ENCODE measurements at places on chromosomes 13 and 19.

- DNase-seq: no peak
Measured at GRCh38 chr19:9065457-9066014, 21.3 kb upstream of the OR1M1 start.

- no peak for DNase-seq
Measured at GRCh38 chr13:87147076-87147475, 524.1 kb upstream of the SLITRK5 start.

DNA sequence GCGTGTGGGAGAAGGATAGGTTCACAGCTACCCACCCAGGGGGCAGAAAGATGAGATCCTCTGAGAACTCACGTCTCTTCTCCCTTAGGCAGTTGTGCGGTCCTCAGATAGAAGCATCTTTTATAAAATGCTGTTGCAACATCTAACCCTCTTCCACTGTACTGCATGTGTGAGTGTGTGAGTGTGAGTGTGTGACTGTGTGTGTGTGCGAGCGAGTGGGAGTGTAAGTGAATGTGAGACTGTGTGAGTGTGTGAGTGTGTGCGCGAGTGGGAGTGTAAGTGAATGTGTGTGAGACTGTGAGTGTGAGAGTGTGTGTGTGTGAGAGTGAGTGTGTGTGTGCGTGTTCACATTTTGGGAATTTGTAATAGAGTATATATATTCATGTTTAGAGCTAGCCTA is 55.6 kb upstream of the F7 start:
- no peak for DNase-seq

DNA sequence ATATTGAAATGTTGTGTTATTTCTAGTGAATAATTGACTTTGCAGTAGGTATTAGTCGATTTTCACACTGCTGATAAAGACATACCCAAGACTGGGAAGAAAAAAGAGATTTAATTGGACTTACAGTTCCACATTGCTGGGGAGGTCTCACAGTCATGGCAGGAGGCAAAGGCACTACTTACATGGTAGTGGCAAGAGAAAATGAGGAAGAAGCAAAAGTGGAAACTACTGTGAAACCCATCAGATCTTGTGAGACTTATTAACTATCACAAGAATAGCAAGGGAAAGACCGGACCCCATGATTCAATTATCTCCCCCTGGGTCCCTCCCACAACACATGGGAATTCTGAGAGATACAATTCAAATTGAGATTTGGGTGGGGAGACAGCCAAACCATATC is 9.9 kb upstream of the C5AR2 start:
- DNase-seq: peak; percentile 92

GRCh38 chr13:94827566-94827965 is 115.2 kb upstream of the SOX21 start:
- DNase-seq: no peak

DNA sequence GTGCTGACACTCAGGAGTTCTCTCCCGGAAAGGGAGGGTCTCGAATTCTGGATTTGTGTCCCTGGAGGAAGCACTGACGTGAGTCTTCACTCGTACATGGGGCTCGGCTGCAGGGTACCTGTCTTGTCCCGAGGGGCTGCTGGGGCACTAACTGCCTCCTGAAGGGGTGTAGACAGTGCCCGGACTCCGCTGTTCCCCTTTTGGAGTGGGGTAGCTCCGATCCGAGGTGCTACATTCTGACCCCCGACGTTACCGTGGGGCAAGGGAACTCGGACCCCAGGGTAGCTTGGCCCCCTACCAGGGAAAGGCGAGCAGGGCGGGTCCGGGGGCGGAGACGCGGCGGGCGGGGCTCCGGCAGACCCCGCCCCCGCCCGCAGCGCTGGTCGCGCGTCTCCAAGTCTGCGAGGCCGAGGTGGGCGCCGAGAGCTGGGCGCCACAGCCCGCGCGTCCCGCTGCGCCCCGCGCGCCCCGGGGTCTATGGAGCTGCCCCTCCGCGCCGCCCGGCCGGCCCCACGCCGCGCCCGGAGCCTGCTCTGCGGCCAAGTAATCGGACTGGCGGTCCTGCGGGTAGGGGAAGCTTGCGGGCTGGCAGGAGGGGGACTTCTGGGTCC is at the start of gene NPAS1:
TSS of gene NPAS1 (plus strand) at position 407 of the 611 bp plus-strand sequence. CDS start 1,211 bp downstream, outside the sequence.
- DNase-seq: no peak

GRCh38 chr19:45985321-45985720 is 9.9 kb upstream of the CCDC61 start:
- DNase-seq: no peak

GRCh38 chr13:100983111-100983510 is 308.5 kb upstream of the TMTC4 start:
- DNase-seq: no peak

DNA sequence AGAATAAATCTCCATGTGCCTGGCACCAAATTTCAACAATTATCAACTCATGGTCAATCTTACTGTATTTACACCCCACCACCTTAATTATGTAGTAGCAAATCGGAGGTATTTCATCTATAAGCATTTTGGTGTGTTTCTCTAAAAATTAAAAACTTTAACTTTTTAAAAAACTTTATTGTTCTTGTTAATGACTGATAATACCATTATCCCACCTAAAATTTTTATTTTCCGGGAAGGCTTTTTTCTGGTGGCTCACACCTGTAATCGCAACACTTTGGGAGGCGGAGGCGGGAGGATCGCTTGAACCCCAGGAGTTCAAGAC is 453 bp upstream of the PDCD2L start:
- DNase-seq: no peak

GRCh38 chr13:51905787-51906186 is 44.0 kb downstream of the CCDC70 start:
- no peak for DNase-seq

DNA sequence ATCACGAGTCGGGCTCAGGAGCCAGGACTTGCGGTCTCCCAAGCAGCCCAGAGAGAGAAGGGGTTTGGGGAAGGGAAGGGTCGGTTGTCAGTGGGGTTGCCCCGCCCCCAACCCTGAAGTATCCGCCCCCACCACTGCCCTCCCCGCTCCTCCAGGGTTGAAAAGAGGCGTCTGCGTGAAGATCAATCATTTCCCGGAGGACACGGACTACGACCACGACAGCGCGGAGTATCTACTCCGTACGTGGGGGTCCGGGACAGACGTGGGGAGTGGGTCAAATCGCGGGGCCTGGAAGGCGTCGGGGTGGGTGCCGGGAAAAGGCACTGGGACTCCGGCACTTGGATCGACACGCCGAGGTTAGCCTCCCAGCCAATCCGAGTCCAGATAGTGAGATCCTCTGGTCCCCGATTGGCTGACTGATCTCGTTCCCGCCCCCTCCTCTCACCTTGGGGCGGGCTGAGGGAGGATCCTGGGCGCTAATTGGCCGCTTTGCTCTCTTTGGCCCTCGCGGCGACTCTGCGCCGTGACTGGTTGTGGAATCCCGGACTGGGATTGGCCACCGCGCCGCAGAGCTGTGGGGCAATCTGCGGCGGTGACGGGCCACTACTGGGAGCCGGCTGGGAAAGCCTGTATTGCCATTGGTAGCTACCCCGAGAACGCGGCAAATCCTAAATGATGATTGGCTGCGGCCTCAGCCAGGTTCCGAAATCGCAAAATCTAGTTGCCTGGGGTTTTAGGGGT is 13.3 kb upstream of the CACNG6 start:
- DNase-seq: peak; percentile 55

DNA sequence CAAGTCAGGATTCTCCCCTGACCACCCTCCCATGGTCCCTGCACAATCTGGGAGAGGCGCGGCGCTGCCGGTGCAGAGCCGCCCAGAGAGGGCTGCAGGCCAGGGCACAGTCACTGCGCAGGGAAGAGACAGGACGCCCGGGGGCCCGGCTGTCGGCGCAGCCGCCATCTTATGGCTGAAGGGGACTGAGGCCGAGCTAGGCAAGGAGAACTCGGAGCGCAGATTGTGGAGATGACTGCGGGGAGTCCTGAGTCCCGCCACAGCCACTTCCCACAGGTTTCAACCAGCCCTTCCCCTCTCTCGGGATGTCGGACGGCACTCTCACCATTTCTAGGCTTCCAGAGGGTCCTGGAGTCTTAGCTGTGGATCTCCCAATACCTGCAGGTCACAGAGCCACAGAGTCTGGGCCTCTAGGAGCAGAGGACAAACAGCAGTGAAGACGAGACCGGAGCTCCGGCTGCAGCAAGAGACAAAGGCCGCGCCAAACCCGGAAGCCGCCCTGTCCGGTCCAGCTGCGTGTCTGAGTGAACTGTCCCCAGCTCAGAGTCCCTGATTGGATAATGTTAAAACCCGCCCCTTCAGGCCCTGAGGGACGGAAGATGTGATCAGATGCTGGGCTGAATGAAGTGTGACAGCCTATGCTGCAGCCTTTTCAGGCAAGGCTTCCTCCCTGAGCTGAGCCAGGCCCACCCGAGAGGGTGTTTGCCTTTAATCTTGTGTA is at the start of gene ZNF708:
TSS of gene ZNF708 (minus strand) at position 526 of the 721 bp plus-strand sequence. CDS start at position 328, 198 bp downstream.
- DNase-seq: peak; percentile 94

DNA sequence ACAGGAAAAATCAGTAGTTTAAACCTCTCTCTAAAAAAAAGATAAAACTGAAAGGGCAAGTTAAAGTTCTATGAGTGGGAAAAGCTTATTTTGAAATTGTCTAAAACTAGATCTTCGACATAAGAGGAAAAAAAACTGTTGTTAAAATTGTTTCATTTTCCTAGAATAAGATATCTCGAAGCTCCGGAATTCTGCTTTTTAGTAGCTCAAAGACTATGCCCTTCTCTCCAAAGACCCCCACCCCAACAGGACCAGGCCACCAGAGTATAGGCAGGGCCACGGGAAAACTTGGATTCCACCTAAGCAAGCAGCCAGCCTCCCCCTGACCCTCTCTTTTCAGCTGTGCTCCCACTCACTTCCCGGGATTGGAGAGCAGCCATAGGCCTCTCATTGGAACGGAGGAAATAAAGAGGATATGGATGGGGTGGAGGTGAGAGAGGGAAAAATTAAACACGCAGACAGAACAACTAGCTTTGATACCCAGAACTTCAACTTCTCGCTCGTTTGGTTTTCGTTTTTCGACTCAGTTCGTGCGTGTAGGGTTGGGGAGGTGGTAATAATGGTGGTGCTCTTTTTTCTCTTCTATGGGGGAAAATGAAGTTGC is 3.0 kb downstream of the POU4F1 start:
- no peak for DNase-seq

GRCh38 chr13:33011828-33012470 is 4.3 kb upstream of the KL start:
- no peak for DNase-seq

DNA sequence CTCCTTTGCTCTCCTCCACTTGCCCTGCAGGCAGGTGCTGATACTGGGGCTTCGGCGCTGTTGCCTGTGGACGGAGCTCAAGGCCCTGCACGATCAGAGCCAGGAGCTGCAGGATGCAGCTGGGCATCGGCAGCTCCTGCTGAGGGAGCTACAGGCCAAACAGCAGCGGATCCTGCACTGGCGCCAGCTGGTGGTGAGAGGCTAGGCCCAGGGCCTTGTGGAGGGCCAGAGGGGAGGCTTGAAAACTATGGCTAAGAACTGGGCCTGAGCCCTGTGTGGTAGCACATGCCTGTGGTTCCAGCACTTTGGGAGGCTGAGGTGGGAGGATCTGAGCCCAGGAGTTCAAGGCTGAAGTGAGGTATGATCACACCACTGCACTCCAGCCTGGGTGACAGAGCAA is 6.3 kb downstream of the HAUS5 start:
- DNase-seq: no peak

DNA sequence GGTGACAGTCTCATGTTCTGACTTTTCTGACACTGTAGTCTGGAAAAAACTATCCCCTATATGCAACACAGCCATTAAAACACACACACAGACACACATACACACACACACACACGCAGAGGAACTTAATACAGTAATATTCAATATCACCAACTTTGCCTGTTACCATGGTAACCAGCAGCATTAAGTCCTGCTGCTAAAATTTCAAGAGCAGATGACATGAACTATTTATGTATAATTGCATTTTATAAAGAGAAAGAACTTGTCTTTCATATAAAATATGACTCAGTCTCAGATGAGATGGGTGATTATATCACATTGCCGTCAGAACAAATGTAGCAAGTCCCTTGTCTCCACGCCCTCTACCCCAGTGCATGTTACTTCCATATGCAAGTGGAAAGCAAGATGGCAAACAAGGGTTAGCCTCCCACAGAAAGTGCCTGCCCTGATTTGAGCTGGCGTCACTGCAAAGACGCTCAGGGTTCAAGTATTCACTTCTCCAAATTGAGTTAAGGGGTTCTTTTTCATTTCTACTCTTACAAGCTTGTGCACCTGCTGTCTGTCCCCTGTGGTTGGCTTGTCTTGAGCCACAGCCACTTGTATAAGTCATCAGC is 576.8 kb downstream of the UQCRFS1 start:
- no peak for DNase-seq

- no peak for DNase-seq
Measured at GRCh38 chr13:36288794-36289391, 8.7 kb downstream of the CCDC169 start.

GRCh38 chr19:1750343-1751021 is 2.8 kb upstream of the ONECUT3 start:
- DNase-seq: no peak

DNA sequence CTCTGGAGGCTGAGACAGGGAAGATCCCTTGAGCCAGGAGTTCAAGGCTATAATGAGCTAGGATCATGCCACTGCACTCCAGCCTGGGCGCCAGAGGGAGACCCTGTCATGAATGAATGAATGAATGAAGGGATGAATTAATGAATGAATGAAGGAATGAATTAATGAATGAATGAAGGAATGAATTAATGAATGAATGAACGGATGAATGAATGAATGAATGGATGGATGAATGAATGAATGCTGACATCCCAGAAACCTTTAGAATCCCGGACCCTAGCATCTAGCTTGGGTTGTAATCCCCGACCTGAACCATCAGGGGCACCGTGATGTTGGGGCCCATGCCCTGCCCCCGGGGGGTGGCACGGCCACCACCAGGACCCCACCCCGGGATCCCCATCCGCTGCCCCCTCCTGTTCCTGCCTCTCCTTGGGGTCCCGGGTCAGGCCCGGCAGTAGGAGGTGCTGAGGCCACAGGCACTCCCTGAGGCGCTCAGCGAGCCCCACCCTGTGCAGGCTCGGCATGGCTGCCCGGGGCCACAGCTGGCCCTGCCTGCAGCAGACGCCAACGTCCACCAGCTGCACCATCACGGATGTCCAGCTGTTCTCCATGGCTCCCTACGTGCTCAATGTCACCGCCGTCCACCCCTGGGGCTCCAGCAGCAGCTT is 3.4 kb downstream of the EBI3 start:
- DNase-seq: no peak

- DNase-seq: no peak
Measured at GRCh38 chr13:86813198-86813597, 858.0 kb upstream of the SLITRK5 start.

DNA sequence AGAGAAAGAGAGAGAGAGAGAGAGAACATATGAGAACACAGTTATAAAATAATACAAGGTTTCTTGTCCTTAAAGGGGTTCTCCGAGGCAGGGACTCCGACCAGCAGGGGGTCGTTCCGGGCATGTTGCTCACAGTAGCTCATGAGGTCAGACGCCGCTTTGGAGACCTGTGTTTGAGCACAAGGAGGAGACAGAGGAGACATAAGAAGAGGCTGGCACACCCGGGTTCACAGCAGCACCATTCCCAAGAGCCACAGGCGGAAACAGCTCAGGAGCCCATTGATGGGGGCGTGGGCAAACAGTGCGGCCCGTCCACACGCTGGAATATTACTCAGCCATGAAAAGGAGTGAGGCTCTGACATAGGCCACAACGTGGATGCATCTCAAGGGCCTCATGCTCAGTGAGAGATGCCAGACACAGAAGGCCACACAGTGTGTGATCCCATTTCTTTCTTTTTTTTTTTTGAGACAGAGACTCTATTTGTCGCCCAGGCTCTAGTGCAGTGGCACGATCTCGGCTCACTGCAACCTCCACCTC is 39.1 kb downstream of the GADD45B start:
- no peak for DNase-seq

Data from inflammatory macrophage treated with lipopolysaccharide for 4 hours (primary cell).